IPS DF 6.9 (cell line): ENCODE measurements at places on chromosomes 4 and X.
A peak's percentile ranks its signal among the peaks of the same experiment; 100 is the strongest.

DNA sequence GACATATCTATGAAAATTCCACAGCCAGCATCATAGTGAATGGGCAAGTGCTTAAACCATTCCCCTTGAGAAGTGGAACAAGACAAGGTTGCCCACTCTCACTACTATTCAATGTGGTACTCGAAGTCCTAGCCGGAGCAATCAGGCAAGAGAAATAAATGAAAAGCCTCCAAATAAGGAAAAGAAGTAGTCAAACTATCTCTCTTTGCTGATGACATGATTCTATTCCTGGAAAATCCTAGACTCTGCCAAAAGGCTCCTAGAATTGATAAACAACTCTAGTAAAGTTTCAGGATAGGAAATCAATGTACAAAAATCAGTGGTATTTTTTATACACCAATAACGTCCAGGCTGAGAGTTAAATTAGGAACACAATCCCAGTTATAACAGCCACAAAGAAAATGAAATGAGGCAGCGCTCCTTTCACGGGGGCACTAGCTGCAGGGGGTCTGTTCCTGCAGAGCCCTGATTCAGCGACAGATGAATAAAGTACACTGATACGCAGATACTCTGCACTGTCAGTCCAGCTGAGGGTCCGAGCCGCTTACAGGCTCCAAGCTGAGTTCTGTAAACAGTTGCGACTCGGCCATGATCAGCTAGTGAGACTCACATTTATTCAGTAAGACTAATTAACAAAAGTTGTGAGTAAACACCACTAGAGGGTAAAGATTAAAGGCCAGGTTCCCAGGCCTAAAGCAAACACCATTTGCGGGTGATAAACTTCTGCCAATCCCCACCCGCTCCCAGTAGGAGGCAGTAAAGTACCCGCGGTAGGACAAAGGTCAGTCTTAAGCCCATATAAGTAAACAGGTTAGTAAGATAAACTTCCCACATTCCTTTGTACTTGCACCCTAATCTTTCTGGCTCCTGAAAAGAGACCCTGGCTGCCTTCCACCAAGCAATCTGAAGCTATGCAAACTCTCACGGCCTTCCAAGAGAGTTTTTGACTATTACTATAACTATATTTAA is 290.6 kb upstream of the GRID2 start:
- peak; percentile 22 for DNase-seq

DNA sequence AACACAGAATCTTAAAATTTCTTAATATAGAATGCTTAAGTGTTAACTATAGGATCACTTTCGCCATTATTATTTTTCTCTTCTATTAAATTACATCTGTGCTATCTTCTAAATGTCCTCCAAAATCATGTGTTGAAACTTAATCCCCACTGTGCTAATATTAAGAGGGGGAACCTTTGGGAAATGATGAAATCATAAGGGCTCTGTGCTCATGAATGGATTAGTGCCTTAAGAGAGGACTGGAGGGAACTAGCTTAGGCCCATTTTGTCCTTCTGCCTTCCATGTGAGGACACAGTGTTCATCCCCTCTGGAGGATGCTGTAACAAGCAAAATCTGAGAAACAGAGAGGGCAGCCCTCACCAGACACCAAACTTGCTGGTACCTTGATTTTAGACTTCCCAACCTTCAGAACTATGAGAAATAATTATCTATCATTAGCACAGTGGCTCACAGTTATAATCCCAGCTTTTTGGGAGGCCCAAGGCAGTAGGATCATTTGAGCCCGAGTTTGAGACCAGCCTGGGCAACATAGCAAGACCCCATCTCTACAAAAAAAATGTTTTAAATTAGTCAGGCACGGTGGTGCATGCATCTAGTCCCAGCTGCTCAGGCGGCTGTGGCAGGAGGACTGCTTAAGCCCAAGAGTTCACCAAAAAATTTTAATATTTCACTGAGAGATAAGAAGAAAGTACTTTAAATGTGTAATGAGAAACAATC is 26.3 kb downstream of the KLHL8 start:
- DNase-seq: no peak

GRCh38 chr4:1748465-1748995 is 27.2 kb downstream of the TACC3 start:
- no peak for DNase-seq

- no peak for DNase-seq
Observed at GRCh38 chr4:84494531-84494930, 4.6 kb downstream of the NKX6-1 start.
